ENCODE measurements at places on chromosomes 4 and X. TPM values are rescaled to one million over a fixed set of nuclear protein-coding genes. Genes with fewer than 3 reads are reported as not detected.

The CD38 gene
- total RNA-seq = under 0.01 TPM

The HSD17B13 gene
- 0.13 TPM for total RNA-seq

The ARX gene
- total RNA-seq = not detected

The MAGEB17 gene
- total RNA-seq = not detected

The ZC4H2 gene
- total RNA-seq = 14.1 TPM

The P2RY8 gene
- total RNA-seq = not detected

The SYNPO2 gene
- total RNA-seq = 0.27 TPM

The ARHGAP36 gene
- under 0.01 TPM for total RNA-seq

The SUPT20HL2 gene
- total RNA-seq = not detected

The ZXDA gene
- 9.7 TPM for total RNA-seq

The TMSB15C gene
- total RNA-seq = 7.3 TPM

The PAGE2B gene
- not detected for total RNA-seq

The CORIN gene
- total RNA-seq = under 0.01 TPM

The RAI2 gene
- 0.80 TPM for total RNA-seq

The HSFX3 gene
- not detected for total RNA-seq

The TNIP3 gene
- 0.80 TPM for total RNA-seq

The MAGEC1 gene
- not detected for total RNA-seq

The MAGEA4 gene
- total RNA-seq = not detected

The POLN gene
- 5.6 TPM for total RNA-seq

The CWH43 gene
- total RNA-seq = not detected

The SHROOM2 gene
- total RNA-seq = 14.1 TPM

The NIPAL1 gene
- 0.80 TPM for total RNA-seq

The BRS3 gene
- total RNA-seq = not detected

The VEGFD gene
- 0.65 TPM for total RNA-seq

The SPON2 gene
- total RNA-seq = 0.57 TPM

The SLC26A1 gene
- not detected for total RNA-seq

The CXCL3 gene
- total RNA-seq = 0.93 TPM
